ENCODE measurements at places on chromosomes 3 and 15.
A peak's percentile ranks its signal among the peaks of the same experiment; 100 is the strongest.

DNA sequence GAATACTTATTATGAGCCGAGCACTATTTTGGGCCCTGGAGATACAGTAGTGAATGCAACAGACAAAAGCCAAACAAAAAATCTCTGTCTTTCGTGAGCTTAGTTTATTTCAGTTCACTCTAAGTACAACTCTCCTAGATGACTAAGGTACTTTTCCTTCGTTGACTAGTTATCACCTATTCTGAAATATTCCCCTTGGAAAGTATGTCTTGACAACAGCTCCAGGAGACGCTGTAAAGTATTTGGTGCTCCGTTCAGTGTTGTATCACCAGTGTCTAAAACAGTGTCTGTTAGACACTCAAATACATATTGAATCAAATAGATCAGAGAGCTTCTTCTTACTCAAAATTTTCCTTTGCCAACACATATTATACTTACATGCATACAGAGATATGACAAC is 119.6 kb downstream of the TFDP2 start:
- no peak for DNase-seq

- no peak for DNase-seq
Measured at GRCh38 chr3:195601382-195601781, 17.6 kb upstream of the APOD start.

DNA sequence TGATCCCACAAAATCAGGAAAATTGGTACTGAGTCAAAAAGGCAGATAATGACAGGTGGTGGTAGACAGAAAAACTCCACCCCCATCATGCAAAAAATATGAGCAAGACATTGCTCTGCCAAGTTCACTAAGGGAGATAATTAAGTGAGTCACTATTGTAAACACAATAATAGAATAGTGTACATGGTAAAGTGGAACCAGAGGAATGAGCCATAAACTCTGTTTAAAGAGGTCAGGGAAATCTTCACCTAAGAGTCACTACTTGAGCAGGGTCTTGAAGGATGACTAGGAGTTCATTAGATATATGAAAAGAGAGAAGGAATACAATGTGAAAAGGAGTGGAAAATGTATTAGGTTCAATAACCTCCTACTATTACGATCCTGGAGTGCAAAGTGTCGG is 213.4 kb upstream of the PEX5L start:
- no peak for DNase-seq

GRCh38 chr3:182142928-182143327 is 431.2 kb downstream of the SOX2 start:
- no peak for DNase-seq

- DNase-seq: no peak
Measured at GRCh38 chr3:67278015-67278618, 280.0 kb downstream of the KBTBD8 start.

DNA sequence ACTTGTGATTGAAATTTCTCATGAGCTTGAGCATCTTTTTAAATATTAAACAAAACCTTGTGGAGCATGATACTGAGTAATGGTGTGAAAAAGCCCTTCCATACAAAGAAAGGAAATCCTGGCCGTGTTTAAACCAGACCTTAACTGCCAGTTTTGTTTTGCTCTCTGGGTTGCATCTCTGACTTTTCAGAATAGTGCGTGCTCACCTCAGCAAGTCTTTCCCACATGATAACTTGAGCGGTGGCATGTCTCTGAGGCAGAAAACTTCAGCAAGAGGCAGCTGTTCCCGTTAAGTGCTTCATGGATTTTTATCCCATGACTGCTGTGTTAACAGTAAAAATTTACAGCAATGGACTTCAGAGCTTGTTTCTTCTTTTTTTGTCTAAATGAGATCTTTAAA is 393.3 kb downstream of the FEZF2 start:
- no peak for DNase-seq

GRCh38 chr3:126828306-126828705 is 124.3 kb downstream of the CHCHD6 start:
- DNase-seq: no peak

DNA sequence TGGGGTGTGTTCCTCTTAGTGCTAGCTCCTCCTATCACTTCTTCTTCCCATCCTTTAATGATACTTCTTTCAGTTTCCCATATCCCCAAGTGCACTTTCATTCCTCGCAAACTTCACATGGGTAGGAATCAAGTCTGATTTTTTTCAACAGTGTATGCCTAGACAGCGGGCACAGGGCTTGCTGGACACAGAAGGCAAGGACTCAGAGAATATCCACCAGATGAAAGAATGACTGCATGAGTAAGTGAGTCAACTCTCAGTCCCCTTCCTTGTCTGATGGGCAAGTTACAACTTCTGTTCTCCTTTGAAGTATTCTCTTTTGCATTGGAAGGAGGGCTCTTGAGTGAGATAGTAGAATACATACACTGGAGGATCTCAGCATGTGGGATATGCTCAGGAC is 3.1 kb upstream of the SQOR start:
- no peak for DNase-seq

DNA sequence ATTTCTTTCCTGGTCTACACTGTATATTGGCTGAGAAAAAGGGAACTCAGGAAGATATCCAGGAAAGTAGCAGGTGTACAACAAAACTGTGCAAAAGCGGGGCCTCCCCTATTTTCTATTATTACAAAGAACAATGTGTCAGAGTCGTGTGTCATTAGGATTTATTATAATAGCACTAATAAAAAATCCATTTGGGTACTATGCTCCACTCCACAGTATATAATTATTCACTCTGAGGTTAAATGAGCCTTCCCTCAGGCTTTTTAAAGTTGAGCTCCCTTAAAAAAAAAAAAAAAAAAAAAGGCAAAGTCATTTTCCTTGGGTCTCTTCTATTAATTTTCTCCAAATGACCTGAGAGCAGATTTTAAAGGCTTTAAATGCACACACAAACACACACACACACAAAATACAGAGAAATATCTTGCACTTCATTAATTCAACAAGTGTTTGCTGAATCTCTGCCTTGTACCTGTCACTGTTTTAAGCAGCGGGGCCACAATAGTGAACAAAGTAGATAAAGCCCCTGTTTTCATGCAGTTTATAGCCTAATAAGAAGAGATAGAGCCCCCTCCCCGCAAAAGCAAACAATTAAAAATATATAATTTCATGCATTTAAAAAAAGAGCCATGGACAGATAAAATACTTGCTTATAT is 1.3 kb upstream of the DPP8 start:
- no peak for DNase-seq

GRCh38 chr3:41365973-41366372 is 166.7 kb downstream of the CTNNB1 start:
- no peak for DNase-seq

DNA sequence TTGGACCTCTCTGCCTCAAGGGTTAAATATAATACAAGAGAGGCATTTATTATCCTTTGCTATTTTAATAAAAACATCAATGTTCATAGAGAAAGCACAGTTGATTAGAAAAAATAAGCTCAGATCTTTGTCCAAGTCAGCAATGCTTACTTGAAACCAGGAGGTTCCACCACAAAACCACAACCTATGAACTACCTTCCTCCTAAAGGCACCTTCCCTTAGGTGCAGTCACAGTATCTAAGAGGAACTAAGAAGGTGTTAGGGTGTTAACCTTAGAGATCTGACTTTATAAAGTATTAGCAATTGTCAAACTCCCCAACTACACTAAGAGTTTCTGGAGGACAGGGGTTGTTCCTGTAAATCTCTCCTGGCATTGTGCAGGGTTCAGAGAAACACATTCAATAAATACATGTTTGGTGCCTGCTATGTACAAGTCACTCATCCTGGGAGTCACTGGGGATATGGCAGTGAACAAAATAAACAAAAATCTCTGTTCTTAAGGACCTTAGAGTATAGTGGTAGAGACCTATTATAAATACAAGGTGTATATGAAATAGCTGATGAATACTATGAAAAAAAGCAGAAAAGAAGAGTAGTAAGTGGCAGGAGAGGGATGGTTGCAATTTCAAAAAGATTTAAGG is 208.6 kb downstream of the NFKBIZ start:
- DNase-seq: peak; percentile 67

GRCh38 chr15:73617913-73618312 is 15.3 kb downstream of the NPTN start:
- DNase-seq: no peak

- DNase-seq: no peak
Measured at GRCh38 chr15:56356616-56357015, 8.6 kb upstream of the TEX9 start.

DNA sequence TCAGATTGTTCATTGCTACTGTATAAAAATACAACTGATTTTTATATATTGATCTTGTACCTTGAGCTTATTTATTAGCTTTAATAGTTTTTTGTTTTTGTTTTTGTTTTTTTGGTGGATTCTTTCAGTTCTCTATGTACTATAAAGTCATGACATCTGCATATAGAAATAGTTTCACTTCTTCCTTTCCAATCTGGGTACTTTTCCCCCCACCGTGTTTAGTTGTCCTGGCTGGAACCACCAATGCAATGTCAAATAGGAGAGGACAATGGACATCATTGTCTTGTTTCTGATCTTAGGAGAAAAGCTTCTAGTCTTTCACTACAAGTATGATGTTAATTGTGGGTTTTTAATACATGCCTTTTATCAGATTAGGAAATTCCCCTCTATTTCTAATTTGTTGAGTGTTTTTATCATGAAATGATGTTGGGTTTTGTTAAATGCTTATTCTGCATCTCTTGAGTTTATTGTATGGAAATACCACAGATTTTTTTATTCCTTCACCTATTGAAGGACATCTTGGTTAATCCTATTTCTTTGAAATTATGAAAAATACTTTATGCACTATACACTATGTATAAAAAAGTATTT is 2.8 kb upstream of the XCR1 start:
- DNase-seq: no peak

DNA sequence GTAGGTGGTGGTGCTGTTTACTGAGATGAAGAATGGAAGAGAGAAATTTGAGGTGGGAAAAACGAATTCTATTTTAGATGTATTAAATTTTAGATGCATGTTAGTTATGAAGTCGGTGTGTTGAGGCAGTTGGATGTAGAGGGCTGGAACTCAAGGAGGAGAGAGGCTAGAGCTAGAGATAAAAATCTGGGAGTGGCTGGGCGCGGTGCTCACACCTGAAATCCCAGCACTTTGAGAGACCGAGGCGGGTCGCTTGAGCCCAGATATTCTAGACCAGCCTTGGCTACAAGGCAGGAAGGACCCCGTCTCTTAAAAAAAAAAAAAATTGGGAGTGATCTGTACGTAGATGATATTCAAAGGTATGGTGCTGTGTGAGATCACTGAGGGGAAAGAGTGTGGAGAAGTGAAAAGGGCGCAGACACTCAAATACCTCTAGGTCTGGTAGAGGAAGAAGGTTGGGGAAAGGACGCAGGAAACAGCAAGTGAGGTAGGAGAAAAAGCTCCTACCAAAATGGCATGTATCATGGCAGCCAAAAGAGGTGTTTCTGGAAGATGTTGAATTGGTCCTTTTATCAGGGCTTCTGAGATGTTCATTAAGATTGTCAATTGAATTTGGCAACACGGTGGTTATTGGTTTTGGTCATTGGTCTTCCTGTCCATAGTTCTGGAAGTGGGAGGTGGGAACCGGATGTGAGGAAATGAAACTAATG is 1.8 kb downstream of the YEATS2 start:
- no peak for DNase-seq

DNA sequence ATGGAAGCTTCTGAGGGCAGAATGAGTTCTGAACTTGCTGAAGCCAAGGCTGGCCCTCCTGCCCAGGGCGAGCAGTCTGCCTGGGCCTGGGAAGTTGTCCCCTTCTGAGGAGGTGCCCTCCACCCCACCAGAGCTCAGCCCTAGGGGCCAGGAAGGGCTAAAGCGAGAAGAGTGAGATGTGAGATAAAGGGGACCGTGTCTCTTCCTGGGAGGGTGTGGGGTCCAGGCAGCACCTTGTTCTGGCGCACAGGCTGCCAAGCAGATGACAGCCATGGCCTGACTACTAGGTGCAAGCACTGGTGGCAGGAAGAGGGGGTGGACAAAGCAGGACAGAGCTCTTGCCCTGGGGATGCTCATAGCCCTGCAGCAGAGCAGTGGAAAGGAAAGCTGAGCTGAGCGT is 3.7 kb downstream of the PAK6 start:
- DNase-seq: no peak

DNA sequence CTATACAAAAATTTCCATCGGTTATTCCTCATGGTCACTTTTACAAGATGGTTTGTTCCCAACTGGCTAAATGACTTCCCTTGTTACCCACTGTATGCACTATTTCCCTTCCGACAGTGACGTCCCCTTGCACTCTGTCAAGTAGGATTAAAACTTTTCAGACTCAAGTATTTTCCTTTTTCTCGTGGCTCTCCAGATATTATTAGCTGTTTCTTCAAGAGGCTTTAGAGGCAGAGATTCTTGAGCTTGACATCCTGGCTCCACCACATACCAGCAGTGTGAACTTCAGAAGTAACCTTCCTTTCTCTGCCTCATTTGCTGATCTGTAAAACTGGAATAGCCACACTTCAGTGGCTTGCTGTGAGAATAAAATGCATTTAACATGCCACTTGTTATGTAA is 14.0 kb downstream of the CSNK1G1 start:
- DNase-seq: no peak

DNA sequence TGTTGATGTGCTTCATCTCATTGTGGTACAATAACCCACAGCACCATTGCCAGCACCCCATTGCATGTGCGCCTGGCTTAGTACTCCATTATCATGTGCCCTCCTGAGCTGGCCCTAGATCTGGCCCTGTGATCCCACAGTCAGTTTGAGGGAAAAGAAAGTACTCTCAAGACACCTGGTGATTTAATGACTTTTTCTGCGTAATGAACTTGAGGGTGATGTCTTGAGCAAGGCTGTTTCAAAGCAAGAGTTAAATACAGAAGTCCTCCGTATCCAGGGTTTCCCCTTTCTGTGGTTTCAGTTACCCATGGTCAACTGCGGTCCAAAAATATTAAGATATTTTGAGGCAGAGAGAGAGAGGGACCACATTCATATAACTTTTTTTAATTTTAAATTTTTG is 16.3 kb downstream of the C3orf20 start:
- DNase-seq: no peak

DNA sequence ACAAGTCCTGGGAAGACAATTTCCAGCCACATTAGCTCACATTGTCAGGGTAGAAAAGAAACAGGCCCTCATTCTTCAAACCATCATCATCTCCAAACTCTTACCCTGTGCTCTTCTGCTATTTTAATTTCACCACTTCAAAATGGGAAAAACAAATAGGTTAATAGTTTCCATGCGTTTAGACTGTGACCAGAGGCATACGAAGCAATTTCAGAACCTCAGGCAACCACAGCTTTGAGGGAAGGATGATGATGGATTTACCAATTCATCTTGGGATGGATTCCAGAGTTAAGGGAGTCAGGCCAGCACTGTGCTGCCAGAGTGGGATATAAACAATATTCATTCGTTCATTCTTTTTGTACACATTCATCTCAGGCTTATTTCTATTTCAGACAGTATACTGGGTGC is 307.8 kb upstream of the TPRG1 start:
- no peak for DNase-seq

- no peak for DNase-seq
Measured at GRCh38 chr3:39180183-39180545, 12.2 kb downstream of the XIRP1 start.
